Common myeloid progenitor, CD34-positive (primary cell): ENCODE measurements at places on chromosomes 7 and 10.

DNA sequence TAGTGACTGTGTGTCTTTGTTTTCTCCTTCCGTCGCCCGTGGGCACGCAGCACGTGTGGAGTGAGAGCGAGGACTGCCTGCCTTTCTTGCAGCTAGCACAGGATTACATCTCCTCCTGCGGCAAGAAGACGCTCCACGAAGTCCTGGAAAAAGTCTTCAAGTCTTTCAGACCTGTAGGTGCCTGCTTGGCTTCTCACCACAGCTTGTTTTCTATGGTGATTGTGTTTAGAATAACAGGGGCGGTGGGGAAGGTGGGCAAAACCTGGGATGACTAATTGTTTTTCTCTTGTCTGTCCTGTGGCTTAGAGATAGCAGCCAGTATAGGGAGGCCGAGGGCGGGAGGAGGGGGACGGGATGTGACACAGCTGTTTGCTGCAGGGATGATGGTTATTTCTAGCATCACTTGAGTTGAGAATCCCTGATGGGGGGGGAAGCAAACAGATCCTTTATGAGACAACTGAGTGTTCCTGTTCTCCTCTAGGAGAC is 11.4 kb downstream of the MTURN start:
- peak; percentile 98 for DNase-seq

DNA sequence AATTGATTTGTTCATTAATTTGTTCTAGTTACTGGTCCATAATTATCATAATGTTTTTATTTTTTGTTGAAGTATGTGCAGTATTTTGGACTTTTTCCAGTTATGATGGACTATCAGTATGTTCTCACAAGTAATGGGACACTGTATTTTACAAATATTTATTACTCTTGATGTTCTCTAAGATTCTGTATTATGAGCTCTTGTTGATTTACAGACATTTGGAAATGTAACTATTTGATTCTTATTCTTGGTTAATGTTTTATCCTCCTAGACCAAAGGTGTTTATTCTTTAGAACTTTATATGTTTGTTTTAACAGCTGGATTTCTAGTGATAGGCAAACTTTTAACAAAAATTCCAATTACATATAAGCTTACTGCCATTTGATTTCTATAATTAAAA is 200.6 kb downstream of the SDK1 start:
- no peak for DNase-seq

DNA sequence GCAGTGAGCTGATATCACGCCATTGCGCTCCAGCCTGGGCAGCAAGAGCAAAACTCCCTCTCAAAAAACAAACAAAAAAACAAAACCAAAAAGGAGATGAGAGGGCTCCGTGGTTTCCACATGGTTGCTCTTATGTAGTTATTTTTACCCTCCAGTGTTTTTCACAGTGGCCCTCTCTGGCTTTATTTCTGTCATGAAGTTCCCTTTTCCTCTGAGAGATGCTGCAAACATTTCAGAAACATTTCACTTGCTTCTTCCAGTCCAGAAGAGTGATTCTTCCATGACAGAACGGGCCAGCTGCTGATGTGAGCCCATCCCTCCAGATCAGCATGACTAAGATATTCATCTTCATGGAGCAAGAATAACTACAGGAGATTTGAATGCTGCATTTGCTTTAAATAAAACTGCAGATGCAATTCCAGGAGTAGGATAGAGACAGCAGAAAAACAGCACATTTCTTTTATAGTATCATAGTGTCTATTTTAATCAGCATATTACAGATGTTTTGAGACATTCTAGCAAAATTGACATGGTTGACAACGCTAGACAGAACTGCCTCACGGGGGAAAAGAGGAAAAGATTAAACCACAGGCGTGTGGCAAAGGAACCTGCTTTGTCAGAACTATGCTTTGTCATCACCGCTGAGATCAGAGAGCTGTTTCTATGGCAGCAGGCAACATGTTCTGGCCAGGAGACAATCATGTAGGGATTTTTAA is 40.3 kb downstream of the NRCAM start:
- DNase-seq, result peak; percentile 94

DNA sequence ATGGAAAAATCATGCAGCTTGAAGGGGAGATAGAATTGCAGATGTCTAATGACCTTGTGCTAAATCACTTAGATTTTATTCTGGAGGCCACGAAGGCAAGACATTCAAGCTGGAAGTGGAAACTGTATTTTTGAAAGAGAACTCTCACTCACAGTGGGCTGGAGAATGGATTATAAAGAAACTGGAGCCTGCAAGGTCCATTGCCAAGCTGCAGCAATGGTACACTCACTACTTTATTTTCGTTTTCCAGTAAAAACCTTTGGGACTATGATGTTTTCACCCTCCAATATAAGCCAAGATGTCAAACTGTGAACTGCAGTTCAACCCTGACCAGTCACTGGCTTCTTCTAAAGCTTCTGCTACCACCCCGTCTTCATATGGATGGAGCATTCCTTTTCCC is 62.0 kb downstream of the SKIDA1 start:
- no peak for DNase-seq

- DNase-seq, result no peak
Measured at GRCh38 chr10:24777196-24777595, 53.5 kb upstream of the ARHGAP21 start.

GRCh38 chr10:5165738-5166137 is 19.2 kb downstream of the AKR1C8 start:
- DNase-seq, result peak; percentile 45
